ENCODE measurements at places on chromosomes 12 and 14.
A peak's percentile ranks its signal among the peaks of the same experiment; 100 is the strongest.

DNA sequence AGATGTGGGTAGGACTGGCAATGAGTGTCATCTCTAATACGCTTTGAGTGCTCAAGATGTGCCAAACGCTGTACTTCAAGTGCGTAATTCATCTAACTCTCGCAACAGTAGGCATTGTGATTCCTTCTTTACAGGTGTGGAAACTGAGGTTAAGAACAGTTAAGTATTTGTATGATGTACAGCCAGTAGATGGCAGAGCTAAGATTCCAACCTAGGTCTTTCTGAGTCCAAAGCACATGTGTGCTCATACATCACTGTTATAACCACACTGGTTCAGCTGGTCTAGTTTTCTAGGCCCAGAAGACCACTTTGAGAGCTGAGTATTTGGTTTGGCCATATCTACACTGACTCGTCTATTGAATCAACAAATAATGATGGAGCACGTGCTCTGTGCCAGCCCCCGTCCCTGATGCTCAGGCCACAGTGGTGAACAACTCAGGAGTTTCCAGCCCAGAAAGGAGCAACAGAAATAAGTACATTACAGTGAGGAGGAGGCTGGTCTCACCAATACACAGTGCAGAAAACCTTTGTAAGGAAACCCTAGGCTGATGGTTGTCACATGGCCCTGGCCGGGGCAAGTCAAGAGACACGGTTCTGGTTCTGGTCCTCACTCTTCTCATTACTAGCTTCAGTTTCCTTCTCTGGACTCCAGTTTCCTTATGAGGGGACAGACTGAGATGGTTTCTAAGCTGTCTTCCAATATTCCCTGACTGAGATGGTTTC, 69.3 kb upstream of the SCN8A start:
- DNase-seq = no peak

GRCh38 chr12:13436696-13437391, 240.3 kb downstream of the EMP1 start:
- DNase-seq = no peak

- DNase-seq = no peak
Observed at GRCh38 chr14:55837467-55837866, 257.5 kb downstream of the KTN1 start.

DNA sequence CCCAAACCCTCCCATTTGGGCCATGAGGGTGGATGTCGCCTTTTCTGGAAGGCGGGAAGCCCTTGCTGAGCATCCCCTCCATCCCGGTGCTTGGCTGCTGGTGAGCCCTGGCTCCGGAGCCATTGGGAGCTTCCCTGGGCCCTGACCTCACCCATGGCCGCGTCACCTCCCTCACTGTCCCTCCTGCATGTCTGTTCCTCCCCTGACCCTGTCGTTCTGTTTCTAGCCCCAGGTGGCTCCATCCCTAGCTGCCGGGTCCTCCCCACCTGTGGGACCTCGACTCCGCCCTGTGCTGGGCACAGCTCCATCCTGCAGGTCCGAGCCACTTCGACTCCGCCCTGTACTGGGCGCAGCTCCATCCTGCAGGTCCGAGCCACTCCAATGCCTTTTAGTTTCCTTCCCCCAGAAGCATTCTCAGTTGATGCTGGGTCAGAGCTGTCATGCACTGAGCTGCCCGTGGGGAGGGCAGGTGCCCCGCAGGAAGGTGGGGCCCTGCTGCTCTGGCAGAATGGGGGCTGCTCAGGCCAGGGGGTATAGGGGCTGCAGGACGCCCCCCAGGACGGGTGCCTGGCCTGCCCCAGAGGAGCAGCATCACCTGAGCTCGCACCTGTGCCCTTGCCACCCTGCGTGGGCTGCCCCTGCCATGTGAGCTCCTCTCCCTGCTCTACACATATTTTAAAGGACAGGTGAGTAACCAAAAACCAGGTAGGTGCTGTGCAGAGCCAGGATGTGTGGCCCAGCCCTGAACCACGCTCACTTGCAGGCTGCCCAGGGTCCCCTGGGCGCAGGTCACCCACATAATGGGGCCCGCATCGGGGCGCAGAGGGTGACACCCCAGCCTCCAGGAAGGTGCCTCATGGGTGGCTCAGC, 19.0 kb downstream of the NOC4L start:
- no peak for DNase-seq

DNA sequence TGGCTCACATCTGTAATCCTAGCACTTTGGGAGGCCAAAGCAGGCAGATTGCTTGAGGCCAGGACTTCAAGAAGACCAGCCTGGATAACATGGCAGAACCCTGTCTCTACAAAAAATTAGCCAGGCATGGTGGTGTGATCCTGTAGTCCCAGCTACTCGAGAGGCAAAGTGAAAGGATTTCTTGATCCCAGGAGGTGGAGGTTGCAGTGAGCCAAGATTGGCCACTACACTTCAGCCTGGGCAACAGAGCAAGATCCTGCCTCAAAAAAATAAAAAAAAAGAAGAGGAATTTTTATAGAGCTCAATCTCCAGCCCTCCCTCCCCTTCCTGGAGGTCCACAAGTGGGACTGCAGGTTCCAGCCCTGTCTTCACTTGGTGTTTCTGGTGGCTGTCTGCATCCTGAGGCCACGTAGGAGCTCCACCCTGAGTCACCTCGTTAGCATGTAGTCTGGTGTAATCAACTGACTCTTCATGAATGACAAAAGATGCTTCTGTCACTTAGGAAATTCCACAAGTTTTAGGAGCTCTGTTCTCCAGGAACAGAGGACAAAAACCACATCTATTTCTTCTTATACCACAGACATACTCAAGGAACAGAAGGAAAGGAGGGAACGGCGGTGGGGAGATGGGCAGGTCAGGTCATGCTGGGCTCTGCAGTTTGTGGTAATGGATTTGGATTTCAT, 16.2 kb downstream of the CCDC62 start:
- DNase-seq = no peak

DNA sequence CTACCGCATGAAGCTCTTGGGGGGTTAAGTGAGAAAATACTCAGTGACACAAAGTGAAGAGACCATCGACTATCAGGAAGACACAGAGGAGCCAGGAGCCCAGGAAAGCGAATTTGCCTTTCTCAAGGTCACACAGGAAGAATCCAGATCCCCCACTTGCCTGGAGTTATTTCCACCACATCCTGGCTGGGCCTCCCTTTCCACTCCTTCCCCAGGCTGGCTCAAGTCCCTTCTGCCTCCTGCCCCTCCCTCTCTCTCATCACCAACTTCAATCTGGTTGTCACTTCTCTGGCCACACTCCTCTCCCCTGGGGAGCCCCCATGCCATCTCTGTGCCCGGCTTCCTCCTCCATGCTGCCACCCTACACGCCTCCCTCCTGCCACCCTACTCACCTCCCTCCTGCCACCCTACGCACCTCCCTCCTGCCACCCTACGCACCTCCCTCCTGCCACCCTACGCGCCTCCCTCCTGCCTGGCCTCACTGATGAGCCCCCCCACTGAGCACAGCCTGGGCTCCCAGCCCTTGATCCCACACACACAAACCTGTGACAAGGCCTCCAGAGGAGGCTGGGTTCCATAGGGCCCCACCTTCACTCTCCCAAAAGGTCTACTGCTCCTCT, 6.3 kb downstream of the SCNN1A start:
- no peak for DNase-seq

- no peak for DNase-seq
Observed at GRCh38 chr14:73750531-73750901, 36.3 kb upstream of the PNMA1 start.

DNA sequence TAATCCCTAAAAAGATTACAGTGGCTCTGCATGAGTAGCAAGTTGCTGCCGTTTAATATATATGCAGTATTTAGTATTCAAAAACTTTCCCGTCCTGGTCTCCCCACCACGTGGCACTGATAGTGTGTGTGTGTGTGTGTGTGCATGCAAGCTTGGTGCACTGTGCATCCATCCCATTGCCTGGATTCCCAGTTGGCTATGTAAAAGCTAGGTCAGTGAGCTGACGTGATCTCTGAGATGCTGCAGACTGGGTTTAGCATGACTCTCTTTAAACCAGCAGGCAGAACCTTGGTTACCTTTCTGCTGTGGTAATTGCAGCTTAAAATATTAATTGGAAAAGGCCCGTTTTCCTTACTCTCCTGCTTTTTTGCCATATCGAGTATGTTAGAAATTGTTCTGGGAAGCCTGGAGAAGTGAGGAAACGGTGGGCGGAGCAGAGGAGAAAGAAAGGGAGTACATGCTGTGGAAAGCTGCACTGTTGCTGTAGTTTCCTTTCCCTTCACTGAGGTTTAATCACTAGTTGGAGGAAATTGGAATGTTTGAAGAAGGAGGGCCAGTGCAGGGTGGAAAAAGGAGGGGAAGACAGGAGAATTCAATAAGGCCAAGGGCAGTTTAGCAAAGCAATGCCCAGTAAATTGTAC, 4.0 kb upstream of the CNTN1 start:
- DNase-seq = no peak

- peak; percentile 71 for DNase-seq
Observed at GRCh38 chr14:104768437-104769323, 15.7 kb downstream of the SIVA1 start.

DNA sequence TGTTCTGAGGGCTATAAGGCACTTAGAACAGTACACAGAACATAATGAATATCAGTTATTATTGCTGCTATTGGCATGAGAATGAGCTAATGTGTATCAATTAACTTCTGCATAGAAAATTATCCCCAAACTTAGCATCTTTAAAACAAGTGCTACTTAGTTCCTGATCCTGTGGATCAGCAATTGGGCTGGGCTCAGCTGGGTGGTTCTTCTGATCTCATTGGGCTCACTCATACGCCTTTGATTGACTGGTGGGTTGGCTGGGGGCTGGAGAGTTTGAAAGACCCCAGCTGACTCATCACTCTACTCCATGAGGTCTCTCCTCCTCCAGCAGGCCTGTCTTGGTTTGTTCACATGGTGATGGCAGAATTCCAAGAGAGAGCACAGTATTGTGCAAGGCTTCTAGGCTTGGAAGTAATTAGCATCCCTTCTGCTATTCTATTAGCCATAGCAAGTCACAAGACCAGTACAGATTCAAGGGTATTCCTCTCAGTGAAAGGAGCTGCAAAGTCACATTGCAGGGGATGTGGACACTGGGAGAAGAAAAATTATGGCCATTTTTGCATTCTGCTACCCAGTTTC, 27.2 kb upstream of the HSPB8 start:
- no peak for DNase-seq

DNA sequence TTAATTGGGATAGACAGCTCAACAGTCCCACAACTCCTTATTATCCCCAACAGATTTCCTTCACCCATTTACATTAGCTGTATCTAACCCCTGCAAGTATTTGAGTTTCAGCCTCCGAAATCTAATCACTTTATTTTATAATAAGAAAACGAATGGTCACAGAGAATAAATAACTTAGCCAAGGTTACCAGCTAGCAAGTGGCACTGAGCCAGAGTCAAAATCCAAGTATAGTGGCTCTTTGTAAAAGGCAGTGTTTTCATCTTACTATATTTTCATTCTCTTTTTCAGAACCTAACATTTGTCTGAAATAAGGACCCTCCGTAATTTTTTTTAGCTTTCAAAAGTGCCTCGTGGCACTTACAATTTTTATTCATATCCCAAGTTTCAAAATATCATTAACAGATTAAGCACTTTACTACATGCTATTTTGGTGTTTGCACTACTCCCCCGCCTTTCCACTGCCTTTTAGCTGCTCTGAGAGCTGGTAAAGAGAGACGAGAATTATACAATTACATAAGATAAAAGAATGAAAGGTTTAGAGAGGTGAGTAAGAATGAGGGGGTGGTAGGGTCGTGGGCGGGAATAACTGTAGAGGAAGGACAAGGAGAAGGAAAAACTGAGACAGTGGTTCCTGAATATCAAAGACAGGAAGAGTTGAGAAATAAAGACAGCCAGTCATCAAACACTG, 3.7 kb upstream of the USP15 start:
- peak; percentile 39 for DNase-seq

DNA sequence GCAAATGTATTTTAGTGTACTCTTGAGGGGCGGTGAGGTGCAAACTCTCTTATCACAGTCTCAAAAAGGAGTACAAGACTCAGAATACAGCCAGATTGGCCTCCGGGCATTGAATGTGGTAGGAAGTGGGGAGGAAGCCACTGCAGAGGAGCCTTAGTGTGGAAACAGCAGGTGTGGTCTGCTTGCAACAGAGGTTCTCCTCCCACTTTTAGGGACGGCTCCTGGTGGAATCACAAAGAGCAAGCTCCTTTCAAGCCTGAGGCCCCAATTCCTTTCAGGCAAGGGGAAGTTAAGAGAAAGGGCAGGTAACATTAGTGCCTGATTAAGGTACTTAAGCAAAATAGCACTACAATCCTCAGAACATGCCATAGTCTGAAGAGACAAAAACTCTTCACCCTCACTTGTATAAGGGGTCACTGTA, 23.7 kb upstream of the SLC2A3 start:
- no peak for DNase-seq

GRCh38 chr12:116159175-116159574, 118.3 kb downstream of the MED13L start:
- DNase-seq = no peak

DNA sequence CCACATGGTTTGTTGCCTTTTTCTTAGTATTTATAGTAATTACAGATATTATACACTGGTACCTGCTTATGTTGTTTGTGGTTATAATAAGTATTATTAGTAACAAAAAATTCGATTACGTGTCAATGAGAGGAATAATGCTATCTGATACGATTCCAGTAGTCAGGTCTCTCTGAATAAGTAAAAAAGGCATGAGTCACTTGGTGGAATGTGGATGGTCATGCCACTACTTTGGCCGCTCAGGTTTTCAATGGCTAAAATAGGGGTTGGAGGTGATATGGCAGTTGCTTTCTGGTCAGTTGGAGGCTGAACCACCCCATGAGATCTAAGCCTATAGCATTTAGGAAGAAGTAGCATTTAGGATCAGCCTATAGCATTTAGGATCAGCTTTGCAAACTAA, 255.9 kb downstream of the NPAS3 start:
- DNase-seq = no peak

DNA sequence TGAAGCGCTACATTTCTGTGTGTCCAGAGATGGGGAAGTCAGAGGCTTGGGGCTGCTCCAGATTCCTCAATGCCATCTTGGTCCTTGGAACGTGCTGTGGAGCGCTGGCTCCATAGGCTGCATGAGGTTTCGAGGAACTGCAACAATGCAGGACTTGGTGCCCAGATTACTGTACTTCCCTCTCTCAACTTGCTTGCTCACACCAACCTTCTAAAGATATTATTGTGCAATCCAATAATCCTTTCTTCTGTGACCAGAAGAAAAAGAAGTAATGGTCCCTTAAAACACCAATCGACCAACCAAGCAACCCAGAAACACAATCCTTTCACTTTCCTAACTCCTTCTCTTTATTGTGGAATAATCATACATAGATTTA, 3.7 kb downstream of the PRICKLE1 start:
- DNase-seq = no peak
